Endothelial cell of umbilical vein (primary cell): ENCODE measurements at places on chromosomes 7 and 10.
A peak's percentile ranks its signal among the peaks of the same experiment; 100 is the strongest.

DNA sequence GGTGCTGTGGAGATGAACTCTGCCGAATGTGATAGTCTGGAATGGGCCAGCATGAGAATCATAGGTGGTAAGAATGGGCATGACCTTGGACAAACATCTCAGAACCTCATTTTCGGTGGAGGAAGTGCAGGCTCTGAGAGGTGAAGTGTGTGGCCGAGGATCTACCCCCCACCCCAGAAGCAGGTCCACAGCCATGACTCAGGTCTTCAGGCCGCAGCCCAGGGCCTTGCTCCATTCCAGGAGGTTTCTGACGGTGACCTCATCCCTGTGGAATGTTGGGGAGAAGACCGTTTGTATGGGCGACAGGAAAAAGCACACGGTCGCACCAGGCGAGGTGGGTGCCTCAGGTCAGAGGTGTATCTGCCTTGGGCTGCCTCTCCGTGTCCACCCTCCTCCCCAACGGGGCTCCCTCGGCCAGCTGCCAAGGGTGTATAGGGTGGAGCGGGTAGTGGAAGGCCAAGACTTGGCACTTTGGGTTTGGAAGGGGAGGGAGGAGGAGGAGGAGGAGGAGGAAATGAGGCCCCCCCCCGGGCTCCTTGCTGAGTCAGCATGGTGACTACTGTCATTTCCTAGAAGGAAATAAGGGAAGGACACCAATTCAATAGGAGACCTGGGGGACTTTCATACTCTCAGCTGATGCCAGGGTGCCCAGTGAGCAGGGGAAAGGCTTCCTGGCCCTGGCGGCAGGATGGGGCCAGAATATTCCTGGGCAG, 168.0 kb upstream of the RHEB start:
- no peaks in the 10 kb centered on the region for H3K36me3 ChIP-seq
- no peaks in the 10 kb centered on the region for H3K27me3 ChIP-seq
- H3K27ac ChIP-seq: peak overlapping the region; percentile 70
- DNase-seq: peak; percentile 86
- peaks cover 24% of the 10 kb centered on the region for H3K4me1 ChIP-seq

GRCh38 chr7:157498657-157499056, 161.9 kb downstream of the DNAJB6 start:
- peaks cover 9% of the 10 kb centered on the region for H3K4me1 ChIP-seq
- H3K36me3 ChIP-seq: no peaks in the 10 kb centered on the region
- no peaks in the 10 kb centered on the region for H3K27me3 ChIP-seq
- H3K4me3 ChIP-seq: no peak overlapping the region
- H3K27ac ChIP-seq: no peak overlapping the region

GRCh38 chr7:47322731-47323130, 259.2 kb downstream of the TNS3 start:
- no peak overlapping the region for H3K4me3 ChIP-seq
- H3K27me3 ChIP-seq: no peaks in the 10 kb centered on the region
- H3K27ac ChIP-seq: no peak overlapping the region
- peaks cover 11% of the 10 kb centered on the region for H3K4me1 ChIP-seq

- DNase-seq: peak; percentile 6
- no peaks in the 10 kb centered on the region for H3K4me1 ChIP-seq
- no peak within 1 kb of the TSS for H3K4me3 ChIP-seq
- no peak within 1 kb of the TSS for H3K27ac ChIP-seq
Measured at GRCh38 chr10:122560279-122560804, at the start of gene DMBT1. Gene DMBT1 (plus strand): TSS chr10:122560754. CDS start chr10:122560771, 17 bp downstream.

- no peaks in the 10 kb centered on the region for H3K27me3 ChIP-seq
- H3K4me1 ChIP-seq: no peaks in the 10 kb centered on the region
- no peaks in the 10 kb centered on the region for H3K36me3 ChIP-seq
- H3K27ac ChIP-seq: no peak overlapping the region
- no peak overlapping the region for H3K4me3 ChIP-seq
Measured at GRCh38 chr7:13560441-13560840, 429.0 kb downstream of the ETV1 start.
